Fibroblast of villous mesenchyme (primary cell): ENCODE measurements at places on chromosomes 7 and 10. TPM values are rescaled to one million over a fixed set of nuclear protein-coding genes. Genes with fewer than 3 reads are reported as not detected.

- peak; percentile 54 for DNase-seq
Observed at GRCh38 chr7:143003393-143004051, 23.4 kb downstream of the OR9A2 start.

DNA sequence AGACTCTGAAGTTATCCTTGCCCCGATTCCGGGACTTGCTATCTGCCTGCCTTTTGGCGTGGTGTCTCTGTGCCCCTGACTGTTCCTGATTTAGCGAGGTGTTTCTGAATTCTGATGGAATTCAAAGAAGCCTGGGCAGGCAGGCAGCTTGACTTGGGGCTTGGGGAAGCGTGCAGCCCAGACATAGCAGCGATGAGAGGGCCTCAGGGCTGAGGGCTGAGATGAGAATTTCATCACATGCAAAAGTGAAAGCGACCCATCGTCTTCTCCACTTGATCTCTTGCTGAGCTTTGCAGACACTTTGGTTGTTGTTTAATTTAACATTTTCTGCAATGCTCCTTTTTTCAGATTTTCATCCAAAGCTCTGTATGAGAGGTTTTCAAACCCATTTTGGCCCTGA, 57.8 kb downstream of the TCF7L2 start:
- peak; percentile 55 for DNase-seq

- DNase-seq: no peak
Observed at GRCh38 chr10:49441488-49442476, 45.9 kb upstream of the DRGX start.

DNA sequence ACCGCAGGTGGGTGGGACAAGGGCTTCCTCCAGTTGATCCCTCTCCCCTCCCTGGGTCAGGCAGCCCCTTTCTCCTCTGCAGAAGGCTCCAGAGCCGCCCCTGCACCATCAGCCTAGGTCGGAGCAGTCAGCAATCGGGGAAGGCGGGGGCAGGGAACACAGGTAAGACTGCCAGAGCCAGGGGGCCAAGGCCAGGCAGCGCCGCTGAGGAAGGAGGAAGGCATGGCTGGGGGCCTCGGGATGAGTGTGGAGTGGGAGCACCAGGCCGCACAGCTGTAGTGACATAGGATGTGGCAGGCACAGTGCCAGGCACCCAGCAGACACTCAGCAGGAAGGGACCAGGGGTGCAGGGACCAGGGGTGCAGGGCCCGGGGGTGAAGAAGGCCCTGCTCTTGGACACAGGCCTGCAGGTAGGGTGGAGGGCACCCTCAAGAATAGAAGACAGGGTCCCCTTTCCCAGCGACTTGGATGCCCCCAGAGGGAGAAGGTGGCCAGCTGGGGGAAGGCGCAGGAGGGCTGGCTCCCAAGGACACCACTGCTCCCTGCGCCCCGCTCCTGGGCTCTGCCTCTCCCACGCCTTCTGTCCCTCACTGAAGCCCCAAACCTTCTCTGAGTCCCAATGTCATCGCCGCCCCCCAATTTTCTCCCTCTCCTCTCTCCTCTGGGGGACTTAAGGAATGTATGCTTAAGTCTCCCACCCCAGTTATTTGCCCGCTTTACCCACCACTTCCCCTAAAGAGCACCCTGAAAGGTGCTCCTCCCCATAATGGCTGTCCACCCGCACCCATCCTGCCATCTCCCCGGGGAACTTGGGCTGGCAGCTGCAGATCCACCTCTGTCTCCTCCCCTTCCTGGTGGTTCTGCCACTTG, 38.5 kb downstream of the CAMK2B start:
- DNase-seq: no peak

DNA sequence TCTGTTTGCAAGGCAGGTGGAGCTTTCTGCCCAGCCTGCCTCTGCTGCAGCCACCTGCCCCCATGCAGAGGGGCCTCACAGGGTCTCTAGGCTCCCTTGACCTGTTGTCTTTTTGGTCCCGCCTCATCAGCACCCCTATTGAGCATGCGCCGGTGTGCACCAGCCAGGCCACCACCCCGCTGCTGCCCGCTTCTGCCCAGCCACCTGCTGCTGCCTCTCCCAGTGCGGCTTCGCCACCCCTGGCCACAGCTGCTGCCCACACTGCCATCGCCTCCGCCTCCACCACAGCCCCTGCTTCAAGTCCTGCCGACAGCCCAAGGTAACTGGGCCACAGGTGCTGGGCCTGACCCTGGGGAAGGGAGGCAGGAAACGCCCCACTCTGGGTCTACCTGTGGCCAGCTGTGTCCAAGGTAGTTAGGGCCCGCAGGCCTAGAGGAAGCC, 38.1 kb downstream of the LDB3 start:
- DNase-seq: no peak

Gene NPY4R2
- total RNA-seq: not detected in 2 replicates

Gene LDB3
- under 0.01 and 0.32 TPM in 2 replicates for total RNA-seq

DNA sequence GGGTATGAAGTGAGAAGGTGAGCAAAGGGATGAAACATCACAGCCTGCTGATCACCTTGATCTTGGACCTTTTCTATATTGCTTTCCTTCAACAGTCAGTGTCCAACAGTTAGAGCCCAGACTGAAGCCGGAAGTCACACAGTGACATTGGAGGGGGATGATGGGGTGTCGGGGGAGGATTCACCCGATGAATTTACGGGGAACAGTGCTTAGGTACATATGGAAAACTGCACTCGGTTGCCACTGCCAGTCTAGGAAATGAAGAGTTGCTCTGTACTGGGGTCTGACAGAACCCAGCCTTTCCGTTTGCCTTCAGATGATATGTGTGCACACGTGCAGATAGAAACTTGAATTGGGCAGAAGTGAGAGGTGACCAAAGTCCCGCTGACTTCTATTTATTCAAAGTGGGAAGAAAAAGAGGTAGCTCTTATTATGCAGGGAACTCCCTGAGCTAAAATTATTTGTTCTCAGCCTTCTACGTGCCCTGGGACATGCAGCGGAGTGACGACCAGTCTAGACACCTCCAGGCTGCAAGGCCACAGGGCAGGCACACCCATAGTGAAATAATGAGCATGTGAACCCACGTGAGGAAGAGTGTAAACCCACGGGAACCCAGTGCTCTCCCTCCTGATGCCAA, 107.2 kb upstream of the INHBA start:
- no peak for DNase-seq

- peak; percentile 28 for DNase-seq
Observed at GRCh38 chr10:74738985-74739567, 87.3 kb upstream of the KAT6B start.

DNA sequence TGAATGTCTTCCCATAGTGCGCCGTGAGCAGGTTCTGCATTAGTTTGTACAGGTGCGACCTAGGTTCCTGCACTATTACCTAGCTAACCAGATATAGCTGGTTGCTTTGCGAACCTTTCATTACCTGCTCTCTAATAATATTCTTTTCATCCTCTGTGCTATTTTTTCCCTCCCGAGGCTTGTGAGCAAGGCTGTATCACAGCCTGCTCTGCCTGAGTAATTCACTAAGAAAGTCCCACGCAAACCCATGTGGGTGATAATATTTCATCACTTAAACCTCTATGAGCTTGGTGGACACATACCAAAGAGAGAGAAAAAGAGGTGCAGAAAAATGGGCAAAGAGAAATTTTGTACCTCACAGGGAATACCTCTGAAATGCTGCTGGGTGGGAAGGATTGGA, 8.4 kb downstream of the INHBA start:
- no peak for DNase-seq

DNA sequence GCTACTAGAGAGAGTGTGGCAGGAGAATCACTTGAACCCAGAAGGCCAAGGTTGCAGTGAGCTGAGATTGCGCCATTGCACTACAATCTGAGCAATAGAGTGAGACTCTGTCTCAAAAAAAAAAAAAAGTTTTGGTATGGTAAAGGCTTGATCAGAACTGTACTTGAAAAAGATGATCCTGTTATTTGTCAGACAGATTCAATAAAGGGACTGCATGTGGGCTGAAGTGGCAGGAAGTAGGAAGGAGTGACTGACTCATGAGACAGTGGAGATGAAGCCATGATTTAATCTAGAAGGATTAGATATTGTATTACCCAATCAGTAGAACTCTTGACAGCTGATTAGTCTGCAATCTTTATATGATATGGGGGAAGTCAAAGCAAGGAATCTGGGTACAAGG, 2.7 kb upstream of the TMEM254 start:
- no peak for DNase-seq

GRCh38 chr7:92043637-92044036, 90.6 kb downstream of the CYP51A1 start:
- DNase-seq: no peak

Gene LIPF
- total RNA-seq: not detected in 2 replicates

Gene IL2RA
- under 0.01 TPM in 1 of 2 replicates, not detected in the other for total RNA-seq

DNA sequence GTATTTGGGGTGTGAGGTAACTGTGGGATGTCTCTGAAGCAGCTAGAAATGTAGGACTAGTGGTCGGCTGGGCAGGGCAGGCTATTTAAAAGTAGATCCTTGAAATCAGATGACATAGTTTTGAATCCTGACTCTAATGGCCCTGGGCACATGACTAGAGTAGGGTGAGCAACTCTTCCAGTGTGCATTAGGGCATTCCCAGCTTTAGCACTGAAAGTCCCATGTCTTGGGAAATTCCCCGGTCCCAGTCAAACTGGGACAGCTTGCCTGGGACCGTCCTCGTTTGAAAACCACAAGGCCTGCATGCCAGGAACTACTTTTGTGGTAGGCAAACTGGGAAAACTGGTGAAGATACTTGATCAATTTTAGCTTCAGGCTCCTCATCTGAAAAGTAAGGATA, 255.3 kb downstream of the PTEN start:
- no peak for DNase-seq

DNA sequence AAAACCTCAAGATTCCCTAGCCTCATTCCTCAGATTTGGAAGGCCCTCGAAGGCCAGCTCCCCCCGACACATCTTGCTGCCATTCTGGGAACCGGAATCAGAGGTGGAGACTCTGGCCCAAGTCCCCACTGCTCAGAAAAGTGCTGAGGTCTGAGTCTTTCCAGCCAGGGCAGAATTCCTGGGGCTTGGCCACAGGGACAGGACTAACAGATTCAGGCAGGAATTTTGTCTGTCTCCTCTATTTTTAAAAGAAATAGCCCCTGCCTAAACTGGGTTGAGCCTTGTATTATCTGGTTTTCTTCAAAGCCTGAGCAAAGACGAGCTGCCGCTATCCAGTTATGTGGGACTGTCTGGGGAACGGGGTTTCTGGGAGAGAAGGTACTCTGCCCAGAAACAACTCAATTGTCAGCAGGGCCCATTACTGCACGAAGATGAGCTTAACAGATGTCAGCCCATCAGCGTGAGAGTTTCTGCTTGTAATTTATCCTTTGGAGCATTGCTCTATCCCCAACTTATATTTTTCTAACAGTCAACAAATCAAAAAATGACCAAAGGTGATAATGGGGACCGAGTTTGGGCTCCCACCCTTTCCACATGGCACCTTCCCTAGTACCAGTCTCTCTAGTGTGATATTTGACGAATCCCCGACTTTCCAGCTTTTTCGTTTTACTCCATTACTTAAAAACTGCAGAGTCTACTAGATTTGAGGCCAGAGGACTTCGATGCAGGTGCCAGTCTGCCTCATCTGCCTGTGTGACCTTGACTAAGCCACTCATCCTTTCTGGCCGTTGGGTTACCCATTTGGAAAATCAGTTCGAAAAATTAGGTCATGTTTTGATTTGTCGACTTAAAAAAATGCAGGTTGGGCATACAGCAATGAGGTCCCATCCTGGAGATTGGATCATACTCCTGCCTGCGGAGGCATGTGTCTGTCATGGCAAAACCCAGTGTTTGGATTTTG, 110.9 kb downstream of the WDR11 start:
- no peak for DNase-seq

DNA sequence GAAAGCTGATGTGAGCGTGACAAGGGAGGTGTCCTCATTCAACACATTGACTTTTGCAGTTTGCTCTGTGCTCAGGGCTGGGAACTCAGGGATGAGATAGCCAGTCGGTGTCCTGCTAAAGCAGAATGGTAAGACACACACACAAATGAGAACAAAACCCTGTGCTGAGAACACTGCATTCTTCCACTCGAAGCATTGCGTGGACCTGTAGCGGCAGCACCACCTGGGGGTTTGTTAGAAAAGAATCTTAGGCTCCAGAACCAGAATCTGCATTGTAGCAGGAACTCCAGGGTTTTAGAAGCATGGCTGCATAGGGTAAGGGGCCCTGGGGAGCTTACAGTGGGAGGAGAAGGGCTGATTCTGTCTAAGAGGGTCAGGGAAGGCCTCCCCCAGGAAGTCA, 21.5 kb upstream of the OGDHL start:
- DNase-seq: no peak

- no peak for DNase-seq
Observed at GRCh38 chr10:120161111-120161510, 268.6 kb downstream of the SEC23IP start.

- DNase-seq: no peak
Observed at GRCh38 chr10:51924359-51924758, 225.0 kb upstream of the CSTF2T start.

DNA sequence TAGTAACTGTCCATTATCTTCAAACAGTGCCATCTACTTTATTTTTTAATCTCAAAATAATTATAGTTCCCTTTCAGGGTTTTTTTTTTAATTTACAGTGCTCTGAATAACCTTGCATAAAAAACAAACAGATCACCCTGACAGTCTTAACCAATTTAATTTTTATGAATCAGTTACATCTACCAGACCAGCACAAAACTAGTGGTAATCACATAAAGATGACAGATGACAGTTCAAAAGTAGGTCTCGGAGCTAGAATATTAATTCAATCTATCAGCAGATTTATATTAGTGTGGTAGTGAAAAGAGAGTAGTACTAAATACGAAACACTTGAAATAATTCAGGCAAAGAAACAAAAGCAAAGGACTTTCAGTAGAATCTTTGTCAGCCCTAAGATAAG, 53.9 kb downstream of the COL28A1 start:
- no peak for DNase-seq

DNA sequence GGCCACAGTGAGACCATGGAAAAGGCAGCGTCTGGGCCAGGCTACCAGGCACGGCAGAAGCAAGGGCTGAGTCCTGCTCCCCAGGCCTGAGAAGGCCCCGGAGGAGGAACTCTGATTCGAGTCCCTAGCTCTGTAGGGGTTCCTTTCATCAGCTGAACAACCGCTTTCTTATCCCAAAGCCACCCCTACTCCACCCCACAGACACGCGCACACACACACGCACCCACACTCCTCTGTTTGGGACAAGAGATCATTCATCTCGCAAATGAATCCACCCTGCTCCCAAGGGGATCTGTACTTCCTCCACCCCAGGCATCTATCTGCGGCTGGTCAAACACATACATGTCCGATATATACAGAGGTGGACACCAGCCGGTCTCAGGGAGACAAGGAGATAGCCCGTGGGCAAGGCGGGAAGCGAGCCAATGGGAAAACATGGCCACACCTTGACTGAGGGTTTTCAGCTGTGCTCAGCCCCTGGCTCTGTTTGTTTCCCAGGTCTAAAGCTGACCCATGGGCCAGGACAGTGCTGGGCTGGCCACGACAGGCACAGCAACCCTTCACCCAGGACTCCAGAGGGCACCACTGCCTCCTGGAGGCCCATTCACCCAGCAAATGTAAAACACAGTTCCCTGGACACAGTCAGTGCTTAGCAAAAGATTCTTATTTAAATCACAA, 7.3 kb downstream of the ZCCHC24 start:
- DNase-seq: peak; percentile 26
